ENCODE measurements at places on chromosomes 6 and 20.

- DNase-seq: no peak
These were observed 656 bp downstream of the RTEL1 start for GRCh38 chr20:63658749-63659187.

- no peak for DNase-seq
These were observed 11.2 kb upstream of the TTK start for GRCh38 chr6:79993012-79993910.

DNA sequence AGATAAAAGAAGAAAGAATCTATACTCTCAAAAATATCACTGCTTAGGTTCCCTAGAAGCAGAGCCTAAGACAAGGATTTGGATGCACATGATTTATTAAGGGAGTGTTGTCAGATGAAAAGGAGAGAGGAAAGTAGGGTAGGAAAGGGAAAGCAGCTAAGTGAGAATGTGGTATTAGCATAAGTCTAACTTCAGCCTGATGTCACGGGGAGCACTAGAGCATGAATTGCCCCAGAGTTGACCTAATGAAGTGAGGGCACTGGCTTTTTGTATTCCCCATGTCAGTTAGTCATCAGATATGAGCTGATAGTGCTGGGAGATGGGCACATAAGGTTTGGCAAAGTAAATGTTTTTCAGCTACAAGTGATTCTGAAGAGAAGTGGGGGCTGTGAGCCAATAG, 129.0 kb upstream of the THEMIS start:
- no peak for DNase-seq

DNA sequence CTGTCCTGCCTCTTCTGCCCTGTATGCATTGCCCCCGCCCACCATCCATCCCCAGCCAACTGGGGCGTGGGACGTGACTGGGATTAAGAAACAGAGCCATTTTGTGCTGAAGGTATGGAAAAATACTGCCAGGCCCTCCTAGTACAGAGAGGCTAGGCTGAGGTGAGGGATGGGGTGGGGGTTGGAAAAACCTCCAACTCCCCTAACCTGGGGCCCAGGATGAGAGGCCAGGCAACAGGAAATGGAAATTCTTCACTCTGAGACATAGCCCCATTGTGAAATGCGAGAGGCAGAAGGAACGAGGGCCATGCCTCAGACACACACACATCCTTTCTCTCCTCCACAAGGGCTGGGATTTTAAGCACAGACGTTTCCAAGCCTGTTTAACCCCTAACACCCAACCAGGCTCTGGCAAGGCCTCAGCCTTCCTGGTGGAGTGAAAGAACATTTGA, 19.9 kb downstream of the KCNK5 start:
- no peak for DNase-seq

- no peak for DNase-seq
These were observed 180.6 kb upstream of the CCN2 start for GRCh38 chr6:132131758-132132157.

- peak; percentile 37 for DNase-seq
These were observed 782 bp downstream of the MAP3K5 start for GRCh38 chr6:136791296-136792094.

- no peak for DNase-seq
These were observed 36.8 kb upstream of the ZBP1 start for GRCh38 chr20:57656821-57657534.

- DNase-seq: no peak
These were observed 63.6 kb downstream of the CARMIL1 start for GRCh38 chr6:25342802-25343201.

- no peak for DNase-seq
These were observed 391.2 kb downstream of the PRKN start for GRCh38 chr6:162336359-162336758.

DNA sequence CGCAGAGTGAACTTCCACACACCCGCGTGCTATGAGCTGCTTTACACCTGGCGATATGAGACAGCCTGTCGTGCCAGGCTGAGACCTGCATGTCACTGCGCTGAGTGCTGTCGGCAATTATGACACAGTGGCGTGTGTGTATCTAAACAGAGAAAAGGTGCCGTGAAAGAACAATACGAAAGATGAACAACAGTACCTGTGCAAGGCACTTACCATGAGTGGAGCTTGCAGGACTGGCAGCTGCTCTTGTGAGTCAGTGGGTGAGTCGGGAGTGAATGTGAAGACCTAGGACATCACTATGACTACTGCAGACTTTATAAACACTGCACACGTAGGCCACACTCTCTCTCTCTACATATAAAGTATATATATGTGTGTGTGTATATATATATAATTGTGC, 68.5 kb upstream of the DUSP22 start:
- no peak for DNase-seq

DNA sequence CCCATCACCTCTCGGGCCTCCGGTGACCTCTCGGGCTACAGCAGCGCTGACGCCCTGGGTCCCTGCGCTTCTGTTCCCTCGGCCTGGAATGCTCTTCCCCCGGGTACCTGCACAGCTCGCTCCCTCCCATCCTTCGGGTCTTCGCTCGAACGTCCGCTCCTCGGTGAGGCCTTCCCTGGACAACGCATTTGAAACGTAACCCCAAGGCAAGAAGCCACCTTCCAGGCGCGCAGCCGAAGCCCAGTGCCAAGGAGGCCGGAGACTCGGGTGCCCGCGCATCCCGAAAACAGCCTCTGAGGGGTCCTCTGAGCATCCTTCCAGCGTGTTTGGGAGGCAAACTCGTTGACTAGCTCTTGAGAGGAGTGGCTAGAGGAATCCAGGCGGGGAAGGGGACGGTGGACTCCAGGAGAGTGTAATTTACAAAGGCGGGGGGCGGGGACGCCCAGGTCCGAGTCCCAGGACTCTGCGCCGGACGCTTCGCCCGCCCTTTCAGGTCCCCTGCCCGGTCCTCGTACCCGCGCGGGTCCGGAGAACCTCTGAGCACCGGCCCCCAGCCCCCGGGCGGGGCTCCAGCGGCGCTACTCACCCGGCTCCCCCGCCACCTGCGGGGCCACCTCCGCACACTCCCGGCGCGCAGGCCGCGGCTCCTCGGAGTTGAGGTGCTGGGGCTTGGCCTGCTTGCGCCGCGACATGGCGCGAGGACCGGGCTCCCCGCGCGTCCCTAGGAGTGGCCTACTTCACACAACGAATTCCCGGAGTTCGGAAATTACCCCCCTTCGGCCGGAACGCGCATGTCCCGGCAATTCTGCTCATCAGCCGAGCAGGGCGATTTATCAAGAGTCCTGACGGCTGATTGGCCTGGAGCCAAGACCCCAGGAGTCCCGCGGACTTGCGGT, 86.8 kb downstream of the ZFP64 start:
- DNase-seq: no peak

DNA sequence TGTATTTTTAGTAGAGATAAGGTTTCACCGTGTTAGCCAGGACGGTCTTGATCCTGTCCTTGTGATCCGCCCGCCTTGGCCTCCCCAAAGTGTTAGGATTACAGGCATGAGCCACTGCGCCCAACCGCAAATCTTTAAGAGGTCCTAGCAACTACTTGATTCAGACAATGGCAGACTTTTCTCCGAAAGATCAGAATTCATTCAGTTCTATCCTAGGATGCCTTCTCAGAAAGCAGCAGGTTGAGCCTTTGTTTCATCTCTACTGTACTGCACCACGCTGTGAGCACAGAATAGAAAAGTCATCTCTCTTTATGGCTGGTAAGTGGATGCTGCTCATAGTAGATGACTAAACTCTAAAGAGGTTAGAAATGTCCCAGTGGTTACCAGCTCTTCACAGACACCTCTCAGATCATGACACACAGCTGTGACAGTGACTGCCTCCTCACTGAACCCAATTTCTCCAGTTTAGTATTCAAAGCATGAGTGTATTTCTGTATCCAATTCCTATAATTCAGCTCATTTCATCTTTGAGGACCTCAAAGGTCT, 6.0 kb upstream of the HSF2 start:
- DNase-seq: no peak

DNA sequence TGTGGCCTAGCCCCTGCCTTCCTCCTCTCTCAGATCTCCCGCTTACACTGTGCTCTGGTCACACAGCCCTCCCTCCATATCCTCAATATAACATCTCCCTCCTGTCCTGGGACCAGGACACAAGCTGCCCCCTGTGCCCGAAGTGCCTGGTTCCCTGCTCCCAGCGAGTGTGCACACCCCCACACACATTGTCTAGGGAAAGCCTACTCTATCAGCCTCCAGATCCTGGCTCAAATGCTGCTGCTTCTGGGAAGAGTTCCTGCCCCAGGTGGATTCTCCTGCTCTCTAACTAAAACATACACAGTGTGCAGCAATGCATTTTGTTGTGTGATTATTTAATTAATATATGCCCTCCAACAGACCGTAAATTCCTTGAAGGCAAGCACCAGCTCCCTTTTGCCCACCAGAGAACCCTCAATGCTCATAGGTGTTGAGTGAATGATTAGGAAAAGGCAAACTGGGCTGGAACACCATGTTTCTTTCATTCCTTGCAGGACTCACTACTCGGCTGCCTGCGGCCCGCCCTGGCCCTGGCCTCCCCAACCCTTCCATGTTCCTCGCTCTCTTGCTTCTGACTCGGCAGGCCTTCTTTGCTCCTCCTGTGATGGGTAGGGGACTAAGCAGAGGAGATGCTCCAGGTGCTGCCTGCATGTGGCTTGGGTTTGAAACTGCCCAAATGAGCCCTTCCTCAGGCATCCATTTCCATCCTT, 194.6 kb downstream of the ZDHHC14 start:
- no peak for DNase-seq

DNA sequence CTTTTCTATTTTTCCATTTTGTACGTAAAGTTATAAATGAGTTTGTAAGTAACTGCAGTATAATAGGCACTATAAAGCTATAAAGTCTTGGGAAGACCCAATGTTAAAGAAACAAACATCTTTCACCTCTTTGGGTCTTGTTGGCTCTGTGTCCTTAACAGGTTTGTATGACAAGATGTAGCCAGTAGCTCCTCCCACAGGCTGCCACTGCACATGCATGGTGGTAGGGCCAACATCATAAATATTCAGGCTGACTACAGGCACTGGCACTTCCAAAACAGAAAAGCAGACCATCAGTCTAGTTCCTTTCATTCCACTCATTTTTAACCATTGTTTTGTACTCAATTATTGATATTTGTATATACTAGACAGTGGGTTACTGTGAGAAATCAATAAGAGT, 59.9 kb downstream of the COL12A1 start:
- DNase-seq: no peak

DNA sequence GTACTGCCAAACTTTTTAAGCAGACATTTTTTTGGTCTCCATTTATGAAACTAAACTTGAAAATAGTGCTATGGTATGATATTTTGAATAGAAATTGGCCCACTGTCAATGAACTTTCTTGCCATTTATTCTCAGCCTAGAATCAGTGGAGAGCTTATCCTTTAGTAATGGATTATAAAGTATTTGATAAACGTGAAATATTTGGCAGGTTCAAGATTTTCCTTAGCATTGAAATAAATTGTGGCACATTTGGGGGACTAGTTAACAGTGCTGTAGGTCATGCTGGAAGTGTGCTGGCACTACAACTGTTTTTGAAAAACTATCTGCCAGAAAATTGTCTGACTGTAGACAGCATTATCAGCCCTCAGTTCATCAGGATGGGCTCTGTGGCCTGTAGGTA, 2.1 kb downstream of the PRSS35 start:
- no peak for DNase-seq

DNA sequence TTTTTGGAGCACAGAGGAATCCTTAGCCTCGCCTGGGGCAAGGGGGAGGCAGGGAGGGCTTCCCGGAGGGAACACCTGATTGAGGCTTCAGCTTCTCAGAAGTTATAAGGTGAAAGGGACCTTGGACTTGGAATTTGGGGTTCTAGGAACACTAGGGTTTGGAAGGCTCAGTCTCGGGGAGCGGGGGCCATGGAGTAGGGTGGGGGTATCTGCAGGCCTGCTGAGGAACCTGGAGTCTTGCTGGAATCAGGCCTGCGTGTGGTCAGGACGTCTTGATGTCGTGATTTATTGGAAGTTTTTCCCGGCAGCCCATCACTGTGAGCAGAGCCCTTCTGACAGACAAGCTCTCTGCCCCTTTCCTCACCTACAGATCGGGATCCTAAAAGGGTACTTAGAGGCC, 50.7 kb downstream of the EFCAB8 start:
- no peak for DNase-seq

- no peak for DNase-seq
These were observed 53.9 kb upstream of the SCML4 start for GRCh38 chr6:107877968-107878367.

DNA sequence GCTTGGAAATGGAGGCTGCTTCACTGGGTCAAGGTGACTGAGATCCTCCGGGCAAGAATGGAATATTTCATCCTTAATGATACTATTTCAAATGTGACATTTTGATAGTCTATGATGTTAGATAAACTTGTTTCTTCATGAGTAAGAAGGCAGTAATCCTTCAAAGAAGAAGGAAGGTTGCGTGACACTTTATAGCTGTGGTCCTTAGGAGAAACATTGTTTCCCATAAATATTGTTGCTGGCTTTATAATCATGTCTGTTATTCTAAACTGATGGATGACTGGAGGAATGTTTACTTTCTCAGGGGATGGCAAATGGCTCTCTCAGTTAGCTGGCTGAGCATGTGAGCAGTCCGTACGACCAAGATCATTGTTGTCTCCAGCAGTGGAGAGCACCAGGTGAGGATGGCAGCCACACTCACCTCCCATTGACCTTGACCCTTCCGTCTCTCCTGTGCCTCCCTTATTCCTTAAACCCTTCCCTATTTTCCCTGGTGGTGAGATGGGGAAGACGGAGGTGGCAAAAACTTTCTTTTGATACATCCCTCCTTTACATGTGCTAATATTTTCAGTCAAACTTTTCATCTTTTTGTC, 171.2 kb upstream of the OLIG3 start:
- no peak for DNase-seq

- no peak for DNase-seq
These were observed 67.5 kb downstream of the MTHFD1L start for GRCh38 chr6:150932996-150933395.
